ENCODE measurements at places on chromosomes 12 and 14.

DNA sequence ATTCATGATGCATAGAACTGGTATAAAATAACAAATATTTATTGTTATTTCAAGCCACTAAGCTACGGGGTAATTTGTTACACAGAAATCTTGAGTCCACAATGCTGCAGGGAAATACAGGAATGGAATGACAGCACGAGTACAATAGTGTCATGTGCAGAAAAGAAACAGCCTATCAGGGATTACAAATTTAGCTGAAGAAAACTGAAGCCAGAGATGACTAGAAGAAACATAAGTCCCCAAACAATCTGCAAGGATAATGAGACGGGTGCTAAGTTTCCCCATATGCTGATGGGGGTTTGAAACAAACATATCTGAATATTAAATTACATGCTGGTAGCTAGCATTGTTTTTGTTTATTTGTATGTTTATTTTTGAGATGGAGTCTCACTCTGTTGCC is 8.9 kb downstream of the ARMH4 start:
- no peak for DNase-seq

DNA sequence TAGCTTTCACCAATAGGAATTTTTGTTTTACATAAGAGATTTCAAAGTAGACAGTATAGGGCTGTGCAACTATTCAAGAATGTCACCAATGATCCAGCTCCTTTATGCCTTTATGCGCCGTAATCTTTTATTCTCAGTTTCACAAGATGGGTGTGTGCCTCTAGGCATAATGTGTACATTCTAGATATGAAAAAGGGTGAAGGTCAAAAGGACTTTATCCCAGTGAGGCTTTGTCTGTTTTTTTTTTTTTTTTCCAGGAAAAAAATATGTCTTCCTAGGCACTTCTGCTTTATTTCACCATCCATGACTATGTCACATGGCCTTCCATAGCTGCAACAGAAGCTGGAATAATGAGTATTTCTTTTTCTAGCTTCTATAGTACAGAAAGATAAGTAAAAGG is 142.3 kb upstream of the IGF1 start:
- no peak for DNase-seq

DNA sequence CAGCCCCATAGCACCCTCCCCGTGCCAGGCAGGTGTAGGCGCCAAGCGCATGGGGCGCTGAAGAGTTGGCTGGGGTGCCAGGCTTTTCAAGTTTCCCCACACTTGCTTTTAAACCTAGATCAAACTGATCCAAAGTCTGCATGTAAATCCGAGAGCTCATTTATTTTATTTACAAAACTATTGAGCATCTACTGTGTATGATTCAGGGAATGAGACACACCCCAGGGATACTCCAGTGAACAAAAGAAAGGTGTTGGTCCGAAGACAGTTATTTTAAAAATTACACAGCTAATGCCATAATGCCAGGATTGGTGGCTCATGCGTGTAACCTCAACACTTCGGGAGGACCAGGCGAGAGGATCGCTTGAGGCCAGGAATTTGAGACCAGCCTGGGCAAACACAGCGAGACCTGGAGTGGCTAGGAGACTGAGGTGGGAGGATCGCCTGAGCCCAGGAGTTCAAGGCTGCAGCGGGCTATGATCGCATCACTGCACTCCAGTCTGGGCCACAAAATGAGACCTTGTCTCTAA is 780 bp upstream of the SLC41A2 start:
- DNase-seq, result no peak

- no peak for DNase-seq
These were observed 80.6 kb upstream of the GSC start for GRCh38 chr14:94850309-94851211.

DNA sequence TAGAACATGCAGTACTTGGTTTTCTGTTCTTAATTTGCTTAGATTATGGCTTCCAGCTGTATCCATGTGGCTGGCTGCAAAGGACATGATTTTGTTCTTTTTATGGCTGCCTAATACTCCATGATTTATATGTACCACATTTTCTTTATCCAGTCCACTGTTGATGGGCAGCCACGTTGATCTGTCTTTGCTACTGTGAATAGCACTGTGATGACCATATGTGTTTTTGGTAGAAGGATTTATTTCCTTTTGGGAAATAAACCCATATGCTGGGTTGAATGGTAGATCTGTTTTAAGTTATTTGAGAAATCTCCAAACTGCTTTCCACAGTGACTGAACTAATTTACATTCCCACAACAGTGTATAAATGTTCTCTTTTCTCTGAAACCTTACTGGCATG is 86.2 kb upstream of the FERMT2 start:
- no peak for DNase-seq

- DNase-seq, result no peak
These were observed 2.4 kb downstream of the WASHC3 start for GRCh38 chr12:102059343-102059742.

DNA sequence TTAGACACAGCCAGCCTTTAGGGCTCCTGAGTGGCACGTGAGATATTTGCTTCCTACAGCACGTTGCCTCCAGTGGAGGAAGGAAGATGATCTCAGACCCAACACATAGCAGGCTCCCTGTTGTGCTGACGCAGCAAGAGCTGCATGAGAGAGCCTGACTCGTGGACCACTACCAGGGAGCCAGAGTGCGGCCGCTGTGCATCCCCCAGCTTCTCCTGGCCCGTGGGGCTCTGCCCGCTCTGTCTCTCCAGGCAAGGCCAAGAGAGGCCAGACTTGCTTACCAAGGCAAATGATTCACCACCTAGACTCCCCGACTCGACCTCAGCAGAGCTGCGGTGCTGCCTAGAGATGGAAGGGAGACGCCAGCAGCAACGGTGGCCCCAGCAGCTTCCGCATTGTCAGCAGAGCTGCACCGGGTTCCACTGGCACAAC is 37.5 kb downstream of the MAP3K9 start:
- DNase-seq, result no peak

- no peak for DNase-seq
These were observed 141.1 kb downstream of the HMGA2 start for GRCh38 chr12:65965358-65965757.

DNA sequence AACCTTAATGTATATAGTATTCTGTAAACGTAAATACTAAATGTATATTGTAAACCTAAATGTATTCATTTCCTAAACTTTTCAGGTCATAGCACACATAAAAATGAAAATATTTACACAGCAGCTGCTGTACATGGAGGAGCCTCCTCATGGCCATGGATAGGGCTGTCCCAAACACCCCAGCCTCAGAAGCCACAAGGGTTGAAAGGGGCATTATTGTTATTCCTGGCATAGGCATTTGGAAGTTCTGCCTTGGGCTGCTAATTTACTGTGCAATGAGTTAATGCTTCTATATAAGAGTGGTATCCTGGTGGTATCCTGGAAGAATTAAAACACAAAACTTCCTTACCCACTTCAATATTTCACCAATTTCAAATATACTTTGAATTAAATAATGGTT is 159.4 kb downstream of the SLC5A8 start:
- DNase-seq, result no peak

DNA sequence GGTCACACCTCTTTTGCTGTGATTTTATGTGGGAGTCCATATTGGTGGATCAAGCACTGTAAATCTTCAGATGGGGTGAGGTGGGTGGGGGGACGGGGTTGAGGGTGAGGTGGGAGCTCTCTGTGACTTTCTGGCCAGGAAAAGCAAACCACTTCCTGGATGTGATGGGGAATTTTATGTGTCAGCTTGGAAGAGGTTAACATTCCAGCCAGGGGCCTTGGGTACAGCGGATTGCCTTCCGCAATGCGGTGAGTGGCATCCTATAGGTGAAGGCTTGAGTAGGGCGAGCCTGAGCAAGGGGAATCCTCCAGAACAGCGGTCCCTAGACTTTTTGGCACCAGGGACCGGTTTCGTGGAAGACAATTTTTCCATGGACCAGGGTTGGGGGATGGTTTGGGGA is 36.2 kb downstream of the DLK1 start:
- no peak for DNase-seq

- DNase-seq, result no peak
These were observed 21.9 kb downstream of the HIP1R start for GRCh38 chr12:122856999-122857671.

GRCh38 chr14:52944254-52944653 is 6.6 kb downstream of the FERMT2 start:
- DNase-seq, result no peak

DNA sequence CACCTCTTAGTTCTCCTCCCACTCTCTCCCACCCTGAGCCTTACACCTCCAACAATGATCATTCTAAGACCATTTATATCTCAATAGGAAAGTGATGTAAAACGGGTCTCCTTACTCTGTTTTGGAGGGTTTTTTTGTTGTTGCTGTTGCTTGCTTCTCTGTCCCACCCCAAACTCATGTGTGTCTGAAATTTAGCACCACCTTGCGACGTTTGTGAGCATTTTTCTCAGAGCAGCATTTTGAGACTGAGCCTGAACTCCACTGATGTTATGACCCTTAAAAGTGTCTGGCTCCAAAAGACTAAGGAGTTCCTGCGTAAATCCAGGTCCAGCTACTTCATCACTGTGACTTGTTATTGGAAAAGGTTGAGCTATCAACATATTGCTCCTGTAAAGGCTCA is 155.0 kb downstream of the DAD1 start:
- no peak for DNase-seq

- DNase-seq, result no peak
These were observed 60.1 kb upstream of the PPM1H start for GRCh38 chr12:62995097-62995496.

DNA sequence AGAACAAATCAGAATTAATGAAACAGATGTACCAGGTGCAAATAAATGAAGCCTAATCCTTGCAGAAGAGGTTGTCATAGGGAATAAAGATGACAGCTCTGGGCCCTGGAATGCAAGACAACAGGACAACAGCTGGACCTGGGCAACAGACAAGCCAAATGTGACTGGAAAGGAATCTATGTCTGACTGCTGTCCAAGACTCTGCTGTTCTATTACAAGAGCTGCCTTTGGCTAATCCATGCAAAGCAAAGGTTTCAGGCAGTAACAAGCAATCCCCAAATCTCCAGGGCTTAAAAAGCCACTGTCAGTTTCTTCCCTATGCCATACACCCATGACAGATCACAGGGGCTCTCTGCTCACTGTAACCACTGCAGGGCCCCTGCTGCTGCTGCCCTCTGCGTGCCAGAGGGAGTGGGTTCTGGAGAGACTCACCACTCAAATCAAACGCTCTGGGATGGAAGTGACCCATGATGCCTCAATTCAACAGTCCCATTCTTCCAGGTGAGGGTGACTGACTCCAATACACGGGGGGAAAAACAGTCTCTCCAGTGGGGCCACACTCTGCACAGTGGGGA is 218.9 kb upstream of the SFSWAP start:
- DNase-seq, result no peak

- no peak for DNase-seq
These were observed 24.0 kb upstream of the RIN3 start for GRCh38 chr14:92489394-92490238.

Data from T-helper 22 cell (primary cell).